Stimulated activated CD8-positive, alpha-beta memory T cell treated with anti-CD3 and anti-CD28 coated beads, Interleukin-7, amount 100 ng/mL, for 1 hour (primary cell): ENCODE measurements at places on chromosomes 11 and 22.
A peak's percentile ranks its signal among the peaks of the same experiment; 100 is the strongest.

DNA sequence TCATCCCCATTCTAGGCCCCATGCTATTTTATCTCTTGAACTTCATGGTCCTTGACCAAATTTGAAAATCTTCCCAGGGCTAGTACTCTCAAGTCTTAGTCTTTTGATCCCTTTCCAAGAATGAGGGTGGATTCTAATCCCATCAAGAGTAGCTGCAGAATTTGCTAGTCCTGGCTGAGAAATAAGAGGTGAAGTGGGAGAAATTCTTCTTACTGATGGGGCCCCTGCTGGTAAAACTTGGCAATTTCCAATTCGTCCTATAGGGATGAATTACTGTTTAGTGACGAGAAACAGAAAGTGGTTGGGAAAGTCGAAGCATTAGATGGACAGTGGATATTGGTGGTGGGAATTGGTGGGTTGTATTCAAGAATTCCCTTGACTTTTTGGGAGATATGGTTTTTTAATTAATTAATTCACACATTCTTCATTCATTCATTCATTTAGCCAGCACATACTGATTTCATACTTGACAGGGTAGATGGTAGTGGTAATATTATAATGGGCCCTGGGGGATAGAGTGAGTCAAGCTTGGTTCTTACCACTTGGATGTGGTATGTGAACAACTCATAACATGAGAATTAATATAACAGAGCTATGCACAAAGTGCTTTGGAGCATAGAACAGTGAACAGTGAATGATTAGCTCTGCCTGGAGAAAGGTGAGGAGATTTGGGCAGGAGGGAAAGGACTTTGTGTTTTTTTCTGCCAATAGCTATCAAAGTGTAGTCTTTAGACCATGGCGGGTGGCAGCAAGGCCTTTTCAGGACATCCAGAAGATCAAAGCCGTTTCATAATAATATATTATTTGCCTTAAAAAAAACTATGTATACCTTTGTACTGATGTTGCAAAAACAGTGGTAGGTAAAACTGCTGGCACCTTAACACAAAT, 103.8 kb downstream of the STIM1 start:
- DNase-seq: no peak

- no peak for DNase-seq
These were observed 124.6 kb downstream of the PHF21B start for GRCh38 chr22:44884968-44885805.

DNA sequence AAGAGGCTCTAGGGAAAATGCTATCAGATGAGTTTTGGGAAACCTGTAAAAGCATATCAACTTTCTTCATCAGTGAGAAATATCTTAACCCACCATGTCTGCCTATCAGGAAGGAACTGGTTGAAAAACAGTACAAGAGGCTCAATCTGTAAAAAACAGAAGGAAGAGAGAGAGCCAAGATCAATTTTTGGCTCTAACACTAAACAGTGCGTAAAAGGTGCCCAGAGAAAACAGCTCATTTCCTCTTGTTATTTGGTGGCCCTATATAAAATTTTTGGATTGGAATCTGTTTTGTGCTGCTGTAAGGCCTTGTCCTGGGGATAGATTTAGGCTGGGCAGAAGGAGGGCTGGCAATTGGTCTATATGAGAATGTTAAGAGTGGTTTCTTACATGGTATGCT, 12.1 kb downstream of the MS4A2 start:
- no peak for DNase-seq

DNA sequence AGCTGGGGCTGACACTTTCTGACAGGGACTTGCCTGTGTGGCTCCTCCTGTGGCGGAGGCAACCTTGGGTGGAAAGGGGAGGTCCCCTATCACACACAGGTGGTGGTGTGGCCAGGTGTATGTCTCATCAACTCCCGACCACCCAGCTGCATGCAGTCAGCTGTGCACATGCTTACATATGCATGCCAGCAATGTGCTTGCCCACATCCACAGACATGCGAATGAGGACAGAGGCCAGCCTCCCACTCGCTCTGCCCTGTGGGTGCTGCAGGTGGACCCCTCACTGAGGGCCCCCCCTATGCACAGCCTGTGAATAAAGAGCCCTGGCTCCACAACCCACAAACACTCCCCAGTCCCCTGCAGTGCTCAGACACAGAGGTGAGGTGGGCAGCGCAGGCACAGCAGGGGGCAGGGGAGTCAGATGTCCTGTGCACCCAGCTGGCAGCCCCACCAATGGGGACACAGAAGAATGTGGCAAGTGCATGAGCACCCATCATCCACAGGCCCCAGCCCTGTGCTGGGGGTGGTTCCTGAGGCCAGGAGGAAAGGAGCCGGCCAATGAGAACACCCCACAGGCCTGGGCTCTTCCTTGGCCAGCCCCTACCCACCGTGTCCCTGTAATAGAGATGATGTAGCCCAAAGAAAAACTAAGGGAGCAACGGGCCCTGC, 9.5 kb downstream of the GNB1L start:
- no peak for DNase-seq

- DNase-seq: no peak
These were observed 11.6 kb downstream of the SLC37A2 start for GRCh38 chr11:125074511-125075241.

GRCh38 chr22:41905411-41906202, 9.3 kb downstream of the SHISA8 start:
- no peak for DNase-seq

DNA sequence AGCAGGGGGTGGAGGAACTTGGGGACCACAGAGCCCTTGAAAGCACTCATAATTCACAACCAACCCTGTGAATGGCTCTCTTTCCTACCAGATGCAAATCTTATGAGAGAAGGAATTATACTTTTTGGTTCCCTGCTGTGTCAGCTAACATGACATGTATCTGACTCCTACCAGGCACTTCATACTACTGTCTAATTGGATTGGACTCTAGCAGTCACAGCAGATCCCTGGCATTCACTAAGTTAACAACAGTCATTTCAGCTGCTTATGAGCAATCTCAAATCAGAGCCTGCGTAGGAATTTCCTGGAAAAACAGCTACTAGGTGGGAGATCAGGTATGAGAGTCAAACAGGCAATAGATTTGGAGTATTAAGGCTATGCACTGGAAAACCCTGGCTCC, 11.1 kb upstream of the ENDOD1 start:
- DNase-seq: no peak

GRCh38 chr11:46557684-46558151, 36.1 kb downstream of the AMBRA1 start:
- no peak for DNase-seq

- DNase-seq: no peak
These were observed 1.7 kb upstream of the RCOR2 start for GRCh38 chr11:63918507-63919191.

- no peak for DNase-seq
These were observed 1085.9 kb downstream of the TBC1D22A start for GRCh38 chr22:47848184-47848920.

GRCh38 chr22:32717337-32718240, 83.9 kb upstream of the TIMP3 start:
- no peak for DNase-seq

GRCh38 chr22:25202290-25202921, 2.7 kb downstream of the CRYBB3 start:
- DNase-seq: peak; percentile 15

DNA sequence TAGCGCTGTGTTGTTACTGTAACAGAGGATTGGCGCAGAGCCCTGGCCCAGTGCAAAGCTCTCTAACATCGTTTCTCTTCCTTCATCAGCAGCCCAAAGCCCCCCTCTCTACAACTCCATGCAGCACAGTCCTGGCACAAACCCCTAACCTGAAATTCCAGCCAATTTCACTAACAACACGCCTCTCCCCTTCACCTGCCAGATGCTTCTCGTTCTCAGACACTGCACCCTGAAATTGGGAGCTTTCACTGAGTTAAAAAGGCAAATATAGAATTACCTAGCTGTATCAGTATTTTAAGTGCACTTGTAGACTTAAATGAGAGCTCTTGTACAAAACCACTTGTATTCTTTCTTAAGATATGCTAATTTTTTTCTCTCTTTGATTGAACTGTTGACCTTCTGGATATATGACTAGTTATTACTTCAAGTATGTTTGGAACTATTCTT, 16.3 kb downstream of the GRAP2 start:
- no peak for DNase-seq

GRCh38 chr11:13076961-13077360, 67.8 kb downstream of the RASSF10 start:
- no peak for DNase-seq

- DNase-seq: no peak
These were observed 15.7 kb downstream of the LRP4 start for GRCh38 chr11:46902694-46903093.

DNA sequence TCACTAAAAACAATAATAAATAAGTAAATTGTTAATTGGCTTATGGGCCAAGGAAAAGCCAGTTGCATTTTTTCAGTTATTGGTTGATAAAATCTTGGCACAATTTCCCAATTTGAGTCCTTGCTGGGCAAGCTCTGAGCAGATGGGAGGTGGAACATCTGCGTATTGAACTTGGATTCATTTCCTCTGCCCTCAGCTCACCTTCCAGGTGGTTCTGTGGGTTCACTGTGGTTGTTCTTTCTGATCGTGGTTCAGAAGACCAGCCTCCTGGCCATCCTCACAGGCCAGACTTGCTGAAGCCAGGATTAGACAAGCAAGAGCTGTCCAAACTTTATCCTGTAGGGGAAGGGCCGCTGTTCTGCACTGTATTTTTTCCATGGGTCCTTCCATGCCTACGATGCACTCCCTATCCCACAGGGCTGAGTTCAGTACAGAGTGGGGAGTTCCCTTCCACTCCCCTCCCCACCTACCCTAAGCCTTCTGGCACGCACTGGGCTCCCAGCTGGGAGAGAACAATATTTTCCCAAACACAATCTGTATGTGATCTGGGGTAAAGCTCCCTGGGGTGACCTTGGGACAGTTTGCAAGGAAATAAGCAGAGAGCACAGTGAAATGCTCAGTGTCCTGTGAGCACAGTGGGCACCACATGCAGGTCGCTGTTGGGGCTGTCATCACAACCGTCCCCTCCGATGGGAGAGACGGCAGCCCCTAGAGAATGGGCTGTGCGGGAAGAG, 43.5 kb upstream of the TP53I11 start:
- no peak for DNase-seq

GRCh38 chr11:85299258-85299942, 327.7 kb downstream of the DLG2 start:
- no peak for DNase-seq

DNA sequence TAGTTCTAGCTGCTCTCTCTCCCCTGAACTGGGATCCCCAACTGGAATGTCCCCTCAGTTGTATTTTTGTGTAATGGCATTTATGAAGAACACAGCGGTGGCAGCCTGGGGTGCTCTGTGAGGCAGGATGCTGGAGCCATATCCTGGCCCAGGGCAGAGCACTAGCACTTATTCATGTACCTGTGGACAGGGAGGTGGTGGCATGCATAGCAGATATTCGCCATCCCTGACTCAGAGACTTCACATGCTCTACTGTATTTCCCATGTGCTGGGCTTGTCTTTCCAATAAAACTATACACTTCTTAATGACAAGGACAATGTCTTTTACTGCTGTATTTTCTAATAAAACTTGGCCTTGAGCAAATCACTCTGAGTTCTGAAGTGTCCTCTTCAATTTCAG, 125.3 kb downstream of the ADAMTS15 start:
- no peak for DNase-seq

- DNase-seq: no peak
These were observed 97.6 kb downstream of the SWAP70 start for GRCh38 chr11:9761441-9761945.

DNA sequence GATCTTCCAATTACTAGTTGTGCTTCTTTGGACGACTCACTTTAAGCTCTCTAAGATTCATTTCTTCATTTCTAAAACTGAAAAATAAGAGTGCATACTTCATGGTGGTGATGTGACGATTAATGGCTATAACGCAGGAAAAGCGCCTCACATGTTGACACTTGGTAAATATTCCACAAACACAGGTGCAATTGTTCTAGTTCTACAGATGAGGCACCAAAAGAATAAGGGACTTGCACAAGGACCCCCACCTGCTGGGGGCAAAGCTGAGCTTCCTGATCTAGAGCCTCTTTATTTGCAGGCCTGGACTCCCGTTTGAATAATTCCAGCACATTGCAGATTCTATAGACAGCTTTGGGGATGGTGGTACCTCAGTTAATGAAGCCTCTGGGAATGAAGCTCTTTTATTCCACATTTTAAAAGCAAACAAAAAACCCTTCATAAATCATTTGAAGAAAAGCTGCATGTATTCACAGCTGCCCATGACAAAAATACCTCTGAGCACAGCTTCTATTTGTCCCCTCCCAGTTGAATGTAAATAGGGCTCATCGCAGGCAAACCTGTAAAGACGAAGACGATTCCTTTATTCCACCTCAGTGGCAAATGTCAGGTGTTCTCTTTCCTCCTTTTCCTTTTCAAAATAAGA, 14.9 kb upstream of the CADM1 start:
- no peak for DNase-seq

DNA sequence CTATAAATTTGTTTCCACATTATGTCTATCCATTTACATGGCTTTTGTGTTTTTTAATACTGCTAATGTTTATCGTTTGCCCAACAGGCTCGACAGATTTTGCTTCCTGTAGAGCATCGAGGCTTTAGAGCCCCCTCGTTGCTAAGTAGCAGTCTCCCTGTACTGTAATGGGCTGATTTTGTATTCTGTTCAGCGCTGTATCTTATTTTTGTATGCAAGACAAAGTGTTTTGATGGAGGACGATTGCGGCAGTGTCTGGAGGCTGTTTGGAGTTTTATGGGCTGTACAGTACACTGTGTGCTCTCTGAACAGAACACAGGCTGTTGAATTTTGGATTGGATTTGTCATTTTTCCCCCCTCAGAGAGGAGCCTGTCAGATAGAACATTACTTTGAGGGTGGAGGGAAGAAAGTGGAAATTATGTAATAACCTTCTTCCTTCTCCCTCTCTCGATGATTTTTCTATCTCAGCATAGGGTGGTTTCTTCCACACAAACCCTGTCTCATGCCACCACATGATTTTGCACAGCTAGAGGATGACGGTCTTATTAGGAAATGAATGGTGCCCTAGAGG, 104.4 kb downstream of the ZBTB16 start:
- no peak for DNase-seq

DNA sequence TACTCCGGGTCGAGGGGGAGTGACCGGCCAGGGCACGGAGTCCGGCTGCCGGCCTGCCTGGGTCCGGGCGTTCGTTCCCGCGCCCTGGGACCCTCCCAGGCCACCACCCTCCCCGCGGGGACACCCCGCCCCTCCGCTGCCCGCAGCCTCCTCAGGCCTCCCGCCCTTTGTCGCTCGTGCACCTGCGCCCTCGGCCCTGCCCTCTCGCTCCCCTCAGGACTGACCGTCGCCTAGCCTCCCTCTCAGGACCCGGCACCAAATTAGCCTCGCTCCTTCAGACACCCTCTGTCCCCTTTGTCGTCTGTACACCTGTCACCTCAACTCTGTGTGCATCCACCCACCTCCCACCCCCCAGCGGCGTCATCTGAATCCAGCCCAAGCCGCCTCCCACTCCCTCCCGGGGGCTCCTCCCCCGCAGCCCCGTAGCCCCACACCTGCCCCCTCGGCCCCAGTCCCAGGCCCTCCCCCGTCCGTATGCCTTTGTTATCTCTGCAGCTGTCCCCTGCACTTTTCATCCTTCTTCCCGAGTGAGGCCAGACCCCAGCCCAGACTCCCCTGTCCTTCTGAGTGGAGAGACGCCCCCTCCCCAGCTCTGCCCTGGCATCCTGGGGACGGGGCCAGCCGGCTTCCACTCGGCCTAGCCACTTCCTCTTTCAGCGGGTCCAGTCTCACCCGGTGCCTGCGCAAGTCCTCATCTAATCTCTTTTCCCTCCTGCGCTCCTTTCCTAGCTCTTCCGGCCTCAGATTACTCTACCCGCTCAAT, 643 bp downstream of the TIGD3 start:
- peak; percentile 31 for DNase-seq

GRCh38 chr11:32137869-32138268, 47.0 kb downstream of the RCN1 start:
- no peak for DNase-seq
